ENCODE measurements at places on chromosomes 4 and X. TPM values are rescaled to one million over a fixed set of nuclear protein-coding genes. Genes with fewer than 3 reads are reported as not detected.

- DNase-seq = peak; percentile 7
These were observed 668.1 kb downstream of the RPA4 start for GRCh38 chrX:97551821-97552220.

SMIM43 gene
- total RNA-seq = 3.5 TPM

CNKSR2 gene
- 0.76 TPM for total RNA-seq

TRIM2 gene
- 26.4 TPM for total RNA-seq

DNA sequence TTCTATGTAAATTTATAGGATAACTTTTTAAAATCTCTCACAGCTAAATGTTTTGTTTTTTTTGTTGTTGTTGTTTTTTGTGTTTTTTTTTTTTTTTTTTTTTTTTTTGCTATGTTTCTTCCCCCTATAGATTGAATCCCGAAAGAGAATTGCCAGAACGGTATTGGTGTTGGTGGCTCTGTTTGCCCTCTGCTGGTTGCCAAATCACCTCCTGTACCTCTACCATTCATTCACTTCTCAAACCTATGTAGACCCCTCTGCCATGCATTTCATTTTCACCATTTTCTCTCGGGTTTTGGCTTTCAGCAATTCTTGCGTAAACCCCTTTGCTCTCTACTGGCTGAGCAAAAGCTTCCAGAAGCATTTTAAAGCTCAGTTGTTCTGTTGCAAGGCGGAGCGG lies 4.1 kb downstream of the BRS3 start:
- no peak for DNase-seq

DNA sequence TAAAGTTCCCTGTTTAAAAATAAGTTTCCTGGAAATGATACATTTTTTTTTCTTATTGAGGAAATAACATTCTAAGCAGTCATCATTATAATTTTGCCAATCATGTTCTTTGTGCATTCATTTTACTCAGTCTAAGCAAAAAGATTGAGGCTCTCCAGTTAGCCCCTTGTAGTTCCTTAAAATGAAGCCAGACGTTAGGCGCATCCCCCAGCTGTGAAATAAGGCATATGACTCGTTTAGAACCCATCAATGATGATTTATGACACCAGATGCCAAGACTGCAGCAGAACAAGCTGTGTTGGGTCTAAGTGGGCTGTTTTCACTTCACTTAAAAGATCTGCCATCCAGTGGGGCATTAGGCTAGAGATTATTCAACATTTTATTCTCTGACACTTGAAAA lies 17.0 kb downstream of the PDGFC start:
- no peak for DNase-seq

DNA sequence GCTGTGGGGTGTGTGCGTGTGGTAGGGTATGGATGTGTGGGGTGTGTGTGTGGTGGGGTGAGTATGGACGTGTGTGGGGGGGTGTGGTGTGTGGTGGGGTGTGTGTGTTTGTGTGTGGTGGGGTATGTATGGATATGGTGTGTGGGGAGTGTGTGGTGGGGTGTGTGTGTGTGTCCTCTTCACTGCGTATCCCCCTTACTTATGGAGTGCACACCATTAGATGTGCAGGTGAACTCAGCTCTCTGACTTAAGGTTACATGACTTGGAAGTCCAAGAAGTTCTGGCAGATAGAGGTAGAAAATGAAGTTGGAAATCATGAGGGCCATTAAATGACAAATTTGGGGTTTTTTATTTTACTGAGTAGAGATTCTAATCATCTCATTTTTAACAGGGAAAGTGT lies 182.5 kb downstream of the PALLD start:
- no peak for DNase-seq

CASP6 gene
- 15.4 TPM for total RNA-seq

MAGEB1 gene
- not detected for total RNA-seq

DNA sequence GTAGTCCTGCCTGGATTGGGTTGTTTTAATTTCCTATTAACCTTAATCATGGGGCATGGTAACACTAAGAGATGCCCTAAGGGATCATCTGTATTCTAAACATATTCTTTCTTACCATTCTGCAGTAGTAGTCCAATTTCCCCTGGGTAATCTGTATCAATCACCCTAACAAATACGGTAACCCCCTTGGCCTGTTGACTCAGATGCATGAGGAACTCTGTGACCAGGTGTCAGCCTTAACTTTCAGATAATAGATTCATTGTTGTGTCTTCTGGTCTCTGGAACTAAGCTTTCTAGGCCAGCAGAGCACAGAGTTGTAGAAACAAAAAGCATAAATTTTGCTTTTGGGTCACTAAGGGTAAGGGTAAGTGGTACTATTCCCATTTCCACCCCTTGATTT lies 13.1 kb upstream of the BANK1 start:
- no peak for DNase-seq

F8A3 gene
- 0.32 TPM for total RNA-seq

DNA sequence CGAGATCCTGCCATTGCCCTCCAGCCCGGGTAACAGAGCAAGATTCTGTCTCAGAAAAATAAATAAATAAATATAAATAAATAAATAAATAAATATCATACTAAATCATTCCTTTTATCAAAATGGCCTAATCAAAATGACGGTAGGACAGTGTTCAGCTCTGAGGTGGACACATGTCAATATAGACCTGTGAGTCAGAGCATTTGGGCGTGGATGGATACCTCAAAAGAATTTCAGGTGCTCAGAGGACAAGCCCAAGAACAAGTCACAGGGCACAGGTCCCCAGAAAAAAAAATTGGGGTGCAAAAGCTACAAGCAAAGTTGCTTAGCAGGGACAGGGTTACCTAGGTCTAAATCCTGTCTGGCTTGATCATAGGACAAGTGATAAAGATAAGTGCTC lies 204.7 kb upstream of the HS3ST1 start:
- DNase-seq = no peak

DNA sequence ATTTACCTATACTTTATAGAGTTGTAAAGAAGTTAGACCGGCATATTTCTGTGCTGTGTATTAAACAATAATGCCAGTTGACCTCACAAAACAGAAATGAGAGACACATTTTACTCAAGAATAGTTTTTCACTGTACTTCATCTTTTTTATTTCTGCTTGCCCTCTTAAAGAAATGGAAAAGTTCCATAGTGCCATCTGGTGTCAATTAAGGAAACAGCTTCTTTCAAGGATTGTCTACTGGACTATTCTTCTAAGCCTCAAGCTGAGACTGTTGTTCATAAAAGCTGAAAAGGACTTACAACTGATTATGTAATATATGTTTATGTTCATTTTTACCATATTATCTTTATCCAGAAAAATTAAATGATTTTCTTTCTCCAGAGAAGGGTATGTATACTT lies 1523.7 kb downstream of the ARAP2 start:
- DNase-seq = peak; percentile 60

PRDM8 gene
- total RNA-seq = 4.4 TPM

DNA sequence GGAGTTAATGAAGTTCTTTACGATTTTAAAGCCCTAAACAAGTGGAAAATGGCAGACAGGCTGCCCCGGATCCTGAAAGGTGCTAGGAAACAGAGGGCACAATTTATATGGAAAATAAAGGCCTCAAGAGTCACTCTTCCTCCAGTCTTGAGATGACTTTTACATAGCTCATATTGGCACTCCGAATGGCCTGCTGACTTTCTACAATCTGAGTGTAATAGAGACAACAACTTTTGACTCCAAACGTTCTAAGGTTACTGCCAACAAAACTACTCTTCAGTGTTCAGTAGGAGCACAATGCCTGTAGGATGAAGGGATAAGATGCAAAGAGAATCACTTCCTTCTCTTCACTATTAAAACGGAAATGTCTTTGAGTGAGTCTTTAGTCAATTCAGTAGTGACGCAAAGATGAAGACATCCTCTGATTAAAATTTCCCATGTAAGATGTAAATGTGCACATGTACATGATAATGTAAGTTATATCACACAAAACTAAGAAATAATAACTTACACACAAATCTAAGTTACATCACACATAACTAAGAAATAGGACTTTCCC lies 40.5 kb downstream of the VEGFC start:
- DNase-seq = peak; percentile 28

F9 gene
- total RNA-seq = not detected

GIMD1 gene
- total RNA-seq = not detected

DNA sequence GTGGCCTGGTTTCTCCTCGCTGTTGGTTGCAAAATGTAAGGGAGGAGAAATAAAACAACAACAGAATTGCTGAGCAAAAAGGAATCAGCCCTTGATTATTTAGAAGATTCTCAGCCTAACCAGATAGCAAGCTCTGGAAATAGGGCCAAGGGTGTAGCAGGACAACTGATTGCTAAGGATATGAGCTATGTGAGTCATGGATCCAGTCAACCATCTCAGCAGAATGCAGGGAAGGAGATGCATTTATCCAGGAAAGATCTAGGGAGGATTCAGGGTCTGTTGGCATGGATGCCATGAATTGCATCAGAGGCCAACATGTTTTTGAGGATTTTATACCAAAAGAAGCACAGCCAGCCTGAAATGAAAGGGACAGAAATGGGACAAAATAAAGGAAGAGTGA lies 2.2 kb upstream of the XAGE3 start:
- peak; percentile 3 for DNase-seq

DNA sequence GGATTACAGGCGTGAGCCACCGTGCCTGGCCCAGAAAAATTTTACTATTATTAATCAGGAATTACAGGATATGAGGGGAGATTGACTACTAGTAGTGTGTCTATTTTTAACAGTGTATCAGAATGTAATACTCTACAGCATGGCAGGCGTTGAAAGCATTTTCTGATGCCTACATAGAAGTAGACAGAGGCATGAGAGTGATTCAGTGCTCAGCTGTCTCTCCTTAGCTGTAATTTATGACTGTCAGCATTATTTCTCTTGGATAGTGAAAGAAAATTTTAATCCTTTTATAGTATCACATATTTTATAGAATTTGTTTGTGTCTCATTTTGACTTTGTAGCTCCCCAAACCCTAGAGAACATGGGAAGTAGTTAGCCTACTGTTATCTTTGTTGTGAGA lies 20.7 kb downstream of the ARHGAP24 start:
- peak; percentile 33 for DNase-seq

MAP7D3 gene
- total RNA-seq = 11.4 TPM

GRCh38 chr4:10009861-10010500 lies 11.3 kb downstream of the SLC2A9 start:
- DNase-seq = no peak

GRCh38 chrX:3599802-3600430 lies 113.5 kb downstream of the PRKX start:
- DNase-seq = peak; percentile 61

DNA sequence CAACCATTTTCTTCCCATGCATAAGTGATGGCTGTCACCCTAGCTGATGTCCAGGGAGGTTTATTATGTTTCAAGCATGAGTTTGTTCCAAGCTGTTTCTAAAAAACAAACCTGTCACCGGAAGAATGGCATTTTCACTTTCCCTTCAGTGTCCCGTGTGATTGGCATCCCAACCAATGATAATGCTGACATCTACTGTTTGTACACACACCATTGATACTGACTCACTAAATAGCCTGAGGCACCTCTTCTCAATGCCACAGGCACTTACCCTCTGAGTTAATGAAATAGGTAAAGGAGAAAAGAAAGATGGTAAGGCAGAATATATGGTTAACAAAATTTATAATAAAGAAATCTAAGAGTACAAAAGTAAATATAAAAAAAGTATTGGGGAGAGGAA lies 23.1 kb upstream of the VCX2 start:
- DNase-seq = no peak

DNA sequence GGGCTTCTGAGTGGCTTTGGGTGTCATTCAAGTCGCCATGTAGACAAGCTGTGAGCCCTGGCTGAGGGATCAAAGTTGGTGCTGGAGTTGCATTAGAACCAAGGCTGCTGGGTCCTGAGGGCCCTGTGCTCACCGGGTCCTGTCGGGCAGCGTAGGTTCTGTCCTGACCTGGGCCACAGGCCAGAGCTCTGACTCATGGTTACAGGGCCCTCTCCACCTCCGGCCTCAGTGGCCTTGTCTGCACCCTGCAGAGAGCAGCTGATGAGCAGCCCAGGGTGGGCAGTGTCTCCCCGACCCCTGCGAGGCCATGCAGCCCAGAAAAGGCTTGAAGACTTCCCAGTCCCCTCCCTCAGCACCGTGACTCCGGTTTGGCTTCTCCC lies 22.5 kb downstream of the ATP2B3 start:
- no peak for DNase-seq

GRCh38 chr4:154208424-154208823 lies 283.2 kb downstream of the DCHS2 start:
- peak; percentile 47 for DNase-seq

DNA sequence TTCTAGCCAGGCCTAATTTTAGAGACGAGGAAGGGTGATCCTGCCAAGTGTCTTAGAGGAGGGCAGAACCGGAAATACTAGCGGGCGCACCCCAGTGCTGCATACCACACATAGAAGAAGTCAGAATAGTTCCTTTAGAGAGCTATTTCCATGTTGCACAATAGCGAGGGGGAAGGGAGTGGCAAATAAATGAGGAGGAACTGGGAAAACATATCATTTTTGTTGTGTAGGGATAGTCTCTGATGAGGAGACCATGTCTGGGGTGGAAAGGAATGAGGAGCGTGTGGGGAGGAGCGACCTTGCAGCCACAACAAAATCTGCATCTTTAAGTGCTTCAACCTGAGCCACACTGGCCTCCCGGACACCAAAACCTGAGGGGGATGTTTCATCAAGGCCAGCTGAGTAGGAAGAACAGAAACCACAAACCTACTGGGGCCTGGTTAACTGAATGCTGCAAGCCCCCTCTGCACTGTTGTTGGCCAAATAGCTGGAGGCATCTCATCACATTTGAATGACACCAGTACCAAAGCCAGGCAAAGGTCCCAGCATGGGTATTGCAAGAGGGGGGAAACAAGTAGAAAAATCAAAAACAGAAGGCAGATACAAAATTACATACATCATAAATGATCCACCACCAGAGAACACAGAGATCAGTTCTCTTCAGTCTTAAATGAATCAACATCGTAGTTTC lies 26.7 kb upstream of the C1QTNF7 start:
- peak; percentile 90 for DNase-seq

DNA sequence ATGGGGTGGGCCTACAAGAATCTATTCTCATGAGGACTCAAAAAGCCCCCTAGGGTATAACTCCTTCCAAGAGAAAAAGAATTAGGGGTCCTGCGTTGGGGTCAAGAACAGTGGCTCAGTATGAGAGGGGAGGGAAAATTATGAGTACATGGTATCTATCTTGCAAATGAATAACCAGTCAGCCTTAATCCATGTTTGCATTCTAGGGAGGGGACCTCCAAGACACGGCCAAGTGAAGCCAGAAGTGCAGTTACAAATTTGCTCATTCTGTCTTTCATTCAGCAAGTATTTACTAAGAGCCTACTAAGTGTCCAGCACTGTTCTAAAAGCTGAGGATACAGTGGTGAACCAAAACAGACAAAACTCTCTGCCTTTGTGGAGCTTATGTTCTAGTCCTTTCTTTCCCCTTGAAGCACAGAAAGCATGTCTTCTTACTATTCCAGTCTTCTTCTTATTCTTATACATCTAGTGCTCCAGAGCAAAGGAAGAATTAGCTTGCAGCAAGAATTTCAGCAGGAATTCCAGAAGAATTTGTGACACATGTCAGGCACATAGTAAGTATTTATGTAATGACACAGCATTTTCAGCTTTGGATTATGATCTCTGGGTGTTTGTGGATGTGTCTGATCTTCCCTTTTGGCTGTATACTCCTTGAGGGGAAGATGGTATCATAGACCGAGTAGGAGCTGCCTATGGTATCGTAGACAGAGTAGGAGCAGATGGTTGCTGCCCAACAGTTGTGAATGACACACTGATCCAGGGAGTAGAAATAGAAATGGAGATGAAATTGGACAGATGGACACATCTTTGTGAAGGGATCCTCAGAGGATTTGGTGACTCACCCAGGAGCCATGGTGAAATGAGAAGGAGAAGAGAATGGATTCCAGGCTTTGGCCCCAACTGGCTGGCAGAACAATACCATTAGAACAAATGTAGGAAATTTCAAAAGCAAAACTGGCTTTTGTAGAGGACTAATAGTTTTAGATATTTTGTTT lies 75.9 kb downstream of the COQ2 start:
- peak; percentile 66 for DNase-seq

SPANXN4 gene
- not detected for total RNA-seq
